ENCODE measurements at places on chromosomes 11 and 22.

GRCh38 chr11:128549256-128549944 is 38.0 kb downstream of the ETS1 start:
- DNase-seq, result no peak

DNA sequence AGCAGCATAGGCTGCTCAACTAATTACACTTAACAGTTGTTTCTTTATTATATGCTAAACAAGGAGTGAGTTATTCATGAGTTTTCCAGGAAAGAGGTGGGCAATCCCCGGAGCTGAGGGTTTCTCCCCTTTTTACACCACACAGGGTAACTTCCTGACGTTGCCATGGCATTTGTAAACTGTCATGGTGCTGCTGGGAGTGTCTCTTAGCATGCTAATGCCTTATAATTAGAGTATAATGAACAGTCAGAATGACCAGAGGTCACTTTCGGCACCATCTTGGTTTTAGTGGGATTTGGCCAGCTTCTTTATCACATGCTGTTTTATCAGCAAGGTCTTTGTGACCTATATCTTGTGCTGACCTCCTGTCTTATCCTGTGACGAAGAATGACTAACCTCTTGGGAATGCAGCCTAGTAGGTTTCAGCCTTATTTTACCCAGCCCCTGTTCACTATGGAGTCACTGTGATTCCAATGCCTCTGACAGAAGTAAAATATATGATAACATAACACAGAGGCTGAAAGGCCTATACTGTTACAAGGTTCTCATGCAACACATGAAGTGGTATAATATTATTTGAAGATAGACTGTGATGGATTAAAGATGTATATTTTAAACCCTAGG is 41.3 kb upstream of the RDX start:
- DNase-seq, result no peak

- peak; percentile 12 for DNase-seq
These were observed 11.4 kb downstream of the PACS1 start for GRCh38 chr11:66081505-66081904.

- no peak for DNase-seq
These were observed 73.9 kb downstream of the PARVA start for GRCh38 chr11:12451179-12451814.

DNA sequence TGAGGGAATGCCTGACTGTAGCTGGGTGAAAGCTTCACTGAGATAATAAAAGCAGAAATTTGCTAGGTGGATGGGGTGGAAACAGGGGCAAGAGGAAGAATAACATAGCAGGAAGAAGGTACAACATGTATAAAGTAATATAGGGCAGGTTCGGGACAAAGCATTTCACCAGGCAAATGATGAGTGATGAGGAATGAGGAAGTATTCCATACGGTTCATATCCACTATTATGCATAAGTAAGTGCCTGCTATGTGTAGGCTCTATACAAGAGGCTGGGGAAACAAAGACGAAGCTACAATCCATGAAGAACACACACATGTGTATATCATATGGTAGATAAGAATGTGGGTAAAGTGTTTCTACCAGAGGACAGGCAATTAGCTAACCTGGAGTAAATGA is 7.9 kb downstream of the NDUFC2 start:
- DNase-seq, result no peak
